ENCODE measurements at places on chromosomes 11 and 22. TPM values are rescaled to one million over a fixed set of nuclear protein-coding genes. Genes with fewer than 3 reads are reported as not detected.

- no peak for DNase-seq
These were observed 10.6 kb upstream of the DGKZ start for GRCh38 chr11:46336563-46337180.

LRRC74B gene
- polyA plus RNA-seq: not detected

DNA sequence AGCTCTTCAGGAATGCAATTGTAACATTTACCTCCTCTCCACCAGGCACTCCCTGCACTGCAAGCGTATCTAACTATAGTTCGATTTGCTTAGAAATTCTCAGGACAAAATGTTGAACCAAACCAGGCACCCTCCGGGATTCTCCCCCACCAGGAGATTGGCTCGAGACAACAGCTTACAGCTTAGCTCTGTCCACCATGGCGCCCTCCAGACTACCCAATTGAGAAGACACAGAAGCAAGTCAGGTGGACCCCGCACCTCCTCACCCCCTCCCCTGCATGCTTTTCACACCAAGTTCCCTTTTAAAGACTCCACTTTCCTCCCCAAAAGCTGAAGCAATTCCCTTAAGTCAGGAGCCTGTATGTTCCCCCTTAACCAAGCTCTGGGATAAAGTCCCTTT is 34.7 kb upstream of the RFPL3 start:
- DNase-seq: no peak

KBTBD3 gene
- 7.4 TPM for polyA plus RNA-seq

- no peak for DNase-seq
These were observed 832.3 kb downstream of the DLG2 start for GRCh38 chr11:84794663-84795443.

- DNase-seq: no peak
These were observed 268.9 kb downstream of the KIRREL3 start for GRCh38 chr11:126731576-126732142.

POU2AF1 gene
- not detected for polyA plus RNA-seq

GRCh38 chr11:76856571-76856970 is 4.1 kb upstream of the ACER3 start:
- DNase-seq: no peak

DNA sequence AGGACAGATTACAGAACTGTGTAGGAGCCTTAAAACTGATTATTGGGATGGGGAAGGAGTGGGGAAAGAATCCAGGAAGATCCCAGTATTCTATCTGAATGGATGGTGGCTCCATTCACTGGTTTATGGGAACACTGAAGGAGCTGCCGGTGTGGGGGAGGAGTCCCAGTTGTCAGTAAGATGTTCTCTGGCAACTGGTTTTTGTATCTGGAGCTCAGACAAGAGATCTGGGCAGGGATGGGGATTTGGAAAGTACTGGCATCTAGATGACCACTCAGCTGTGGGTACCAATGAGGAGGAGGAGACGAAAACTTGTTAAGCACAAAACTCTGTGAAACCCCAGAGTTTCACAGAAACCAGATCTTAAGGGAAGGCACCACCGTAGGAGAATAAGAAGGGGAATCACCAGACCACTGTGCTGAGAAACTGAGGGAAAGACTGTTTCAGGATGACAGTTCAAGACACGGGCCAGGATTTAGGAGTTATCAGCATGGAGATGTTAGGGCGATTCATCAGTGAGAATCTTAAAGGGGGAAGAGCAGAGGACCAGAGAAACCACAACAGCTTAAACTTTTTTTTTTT is 28.1 kb downstream of the LDLRAD3 start:
- no peak for DNase-seq

NOX4 gene
- polyA plus RNA-seq: 7.0 TPM

- DNase-seq: no peak
These were observed 56.8 kb downstream of the C22orf31 start for GRCh38 chr22:29004647-29005371.

- peak; percentile 76 for DNase-seq
These were observed 91.4 kb upstream of the BIRC3 start for GRCh38 chr11:102225689-102226568.

GRCh38 chr11:73387594-73388264 is 11.5 kb downstream of the RELT start:
- DNase-seq: no peak

DNA sequence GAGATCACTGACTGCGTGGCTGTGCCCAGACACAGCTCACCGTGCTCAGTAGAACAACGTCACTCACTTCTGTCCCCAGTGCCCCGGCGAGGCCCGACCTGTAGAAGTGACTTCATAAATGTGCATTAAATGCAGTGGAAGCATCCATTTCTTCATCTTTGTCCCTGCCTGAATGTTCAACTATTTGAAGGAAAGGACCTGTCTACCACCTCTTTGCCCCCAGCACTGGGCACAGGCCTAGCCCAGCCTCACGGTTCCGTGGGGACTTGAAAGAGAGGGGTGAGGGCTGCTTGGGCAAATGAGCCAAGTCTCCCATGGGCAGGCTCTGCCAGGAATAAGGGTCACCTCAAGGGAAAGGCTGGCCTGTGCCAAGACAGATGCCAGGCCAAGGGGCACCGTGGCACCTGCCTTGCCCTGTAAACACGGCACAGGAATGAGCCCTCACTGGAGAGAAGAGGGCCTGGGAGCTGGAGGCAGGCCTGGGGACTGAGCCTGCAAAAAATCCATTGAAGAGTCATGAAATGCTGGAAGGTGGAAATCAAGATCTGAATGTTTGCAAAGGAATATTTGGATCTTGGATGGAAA is 845.3 kb downstream of the BRD1 start:
- no peak for DNase-seq

GRCh38 chr11:105937331-105937730 is 84.7 kb downstream of the MSANTD4 start:
- peak; percentile 37 for DNase-seq

GRCh38 chr11:63993993-63994392 is 7.8 kb downstream of the OTUB1 start:
- DNase-seq: no peak

DEPDC7 gene
- polyA plus RNA-seq: 4.2 TPM

DNA sequence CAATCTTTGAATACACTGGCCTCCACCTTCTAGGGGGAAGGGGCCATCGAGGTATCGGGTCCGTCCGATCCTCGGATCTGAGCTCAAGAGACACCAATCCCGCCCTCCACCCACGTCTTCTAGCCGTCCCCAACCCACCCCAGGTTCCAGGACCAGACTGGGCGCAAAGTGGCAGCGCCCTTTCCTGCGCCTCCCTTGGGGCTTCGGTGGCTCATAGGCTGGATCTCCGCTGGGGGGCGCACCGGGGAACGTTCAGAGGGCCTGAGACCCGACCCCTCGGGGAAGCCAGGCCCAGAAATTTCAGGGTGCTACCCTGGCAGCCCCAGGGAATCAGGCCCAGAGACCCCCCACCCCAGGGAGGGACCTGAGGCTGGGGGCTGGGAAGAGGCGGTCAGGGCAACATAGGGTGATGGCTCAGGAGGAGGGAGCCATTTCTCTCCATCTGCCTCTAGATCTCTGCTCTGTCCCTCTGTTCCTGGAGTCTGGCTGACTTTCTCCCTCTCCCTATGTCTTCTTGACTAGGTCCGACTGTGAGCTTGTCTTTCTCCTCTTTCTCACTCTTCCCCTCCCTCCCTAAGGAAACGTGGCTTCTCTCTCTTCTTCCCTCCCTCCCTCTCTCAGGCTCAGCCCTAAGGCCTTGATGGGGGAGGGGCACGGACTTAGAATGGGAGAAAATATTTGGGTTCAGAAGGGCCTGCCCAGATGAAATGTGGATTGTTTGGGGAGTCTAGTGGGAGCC is 1.1 kb downstream of the CREB3L1 start:
- DNase-seq: no peak

DNA sequence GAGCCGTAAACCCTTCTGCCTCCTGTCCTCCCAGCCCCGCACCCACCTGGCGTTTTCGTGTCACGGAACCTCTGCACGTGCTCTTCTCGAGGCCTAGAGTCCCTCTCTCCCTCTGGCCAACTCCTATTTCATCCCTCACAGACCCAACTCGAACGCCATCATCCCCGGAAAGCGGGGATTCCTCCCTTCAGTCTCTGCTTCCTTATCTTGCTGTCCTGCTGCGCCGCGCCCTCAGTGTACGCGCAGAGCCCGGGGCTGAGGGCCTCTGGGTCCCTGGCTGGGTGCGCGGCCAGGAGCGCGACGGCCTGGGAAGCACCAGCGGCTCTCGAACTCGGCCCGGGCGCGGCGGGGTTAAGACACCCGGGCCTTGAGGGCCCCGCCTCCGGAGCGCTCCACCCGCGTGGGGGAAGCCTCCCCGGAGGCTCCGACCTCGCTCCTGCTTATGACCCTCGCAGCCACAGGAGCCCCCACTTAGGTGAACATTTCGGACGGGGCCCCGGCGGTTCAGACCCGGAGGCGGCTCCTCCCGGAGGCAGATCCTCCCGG is 398 bp upstream of the ATG16L2 start:
- no peak for DNase-seq

GLB1L3 gene
- polyA plus RNA-seq: not detected

DNA sequence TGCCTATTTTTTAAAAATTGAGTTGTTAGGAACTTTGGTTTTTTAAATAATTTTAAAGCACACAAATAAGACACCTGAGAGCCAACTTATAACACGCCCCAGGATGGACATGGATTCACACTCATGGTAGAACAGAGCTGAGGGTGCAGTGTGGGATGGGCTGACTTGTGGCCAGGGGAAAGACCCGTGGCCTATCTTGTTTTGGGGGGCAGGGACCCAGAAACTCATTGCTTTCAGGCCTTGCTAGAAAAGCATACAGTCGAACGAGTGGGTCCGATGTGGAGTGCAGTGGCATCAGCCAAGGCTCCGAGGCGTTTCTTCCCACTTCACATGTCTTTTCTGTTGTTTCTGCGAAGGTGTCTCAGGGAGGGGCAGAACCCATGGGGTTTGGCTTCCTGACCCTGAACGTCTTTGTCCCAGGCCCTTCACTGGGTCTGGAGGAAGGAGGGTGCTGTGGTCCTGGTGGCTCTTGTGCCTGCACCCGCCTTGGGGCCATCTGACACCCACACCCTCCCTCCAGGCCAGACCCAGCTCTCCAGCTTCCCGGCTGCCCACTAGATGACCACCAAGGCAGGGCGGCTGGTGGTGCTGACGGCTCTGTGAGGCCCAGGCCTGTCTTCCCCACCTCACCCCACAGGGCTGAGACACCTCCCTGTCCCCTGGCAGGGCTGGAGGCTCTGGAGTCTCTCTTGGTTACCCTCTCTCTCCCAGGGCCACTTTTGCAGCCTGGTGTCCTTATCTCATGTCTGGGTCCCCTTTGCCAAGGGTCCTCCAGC is 120.8 kb downstream of the KCNQ1 start:
- no peak for DNase-seq

OR6T1 gene
- not detected for polyA plus RNA-seq

CCDC89 gene
- polyA plus RNA-seq: 0.85 TPM

KCNJ11 gene
- polyA plus RNA-seq: not detected

GRCh38 chr11:16271258-16271657 is 85.1 kb downstream of the SOX6 start:
- DNase-seq: no peak

DNA sequence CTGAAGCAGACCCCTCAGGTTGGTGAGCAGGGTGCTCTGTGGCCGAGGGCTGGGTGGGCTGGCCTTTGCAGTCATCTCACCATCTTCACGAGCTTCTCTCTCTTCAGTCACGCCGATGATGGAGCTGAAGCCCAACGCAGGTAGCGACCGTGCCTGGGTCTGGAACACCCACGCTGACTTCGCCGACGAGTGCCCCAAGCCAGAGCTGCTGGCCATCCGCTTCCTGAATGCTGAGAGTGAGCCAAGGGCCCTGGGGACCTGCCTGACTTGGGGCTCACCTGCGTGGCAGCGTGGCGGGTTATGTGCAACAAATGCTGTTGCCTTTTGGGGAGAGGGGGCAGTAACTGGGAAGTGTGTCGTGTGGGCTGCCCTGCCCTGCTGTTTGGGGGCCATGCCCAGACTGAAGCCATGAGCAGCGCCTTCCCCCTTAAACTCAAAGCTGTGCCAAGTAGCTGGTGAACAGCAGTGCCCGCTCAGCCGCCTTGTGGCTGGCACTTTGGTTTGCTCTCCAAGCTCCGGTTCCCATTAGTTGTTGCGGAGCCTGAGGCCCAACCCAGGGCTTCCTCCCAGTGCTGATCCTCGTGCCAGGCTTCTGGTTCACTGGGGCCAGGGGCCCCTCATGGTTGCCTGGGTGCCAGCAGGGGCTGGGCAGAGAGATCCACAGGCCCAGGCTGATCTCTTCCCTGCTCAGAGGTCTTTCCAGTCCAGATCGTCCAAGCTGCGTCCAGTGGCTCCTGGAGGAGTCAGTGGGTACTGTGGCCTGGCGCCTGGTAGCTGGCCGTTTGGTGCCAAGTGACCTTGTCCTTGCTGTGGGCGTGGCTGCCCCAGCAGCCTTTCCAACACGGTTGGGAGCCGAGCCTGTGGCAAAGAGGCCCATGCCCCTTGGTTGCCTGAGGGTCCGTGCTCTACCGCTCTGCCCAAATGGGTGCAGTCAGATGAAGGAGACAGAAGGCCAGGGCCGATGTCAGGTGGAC is 6.1 kb upstream of the ZDHHC8 start:
- DNase-seq: no peak

DNA sequence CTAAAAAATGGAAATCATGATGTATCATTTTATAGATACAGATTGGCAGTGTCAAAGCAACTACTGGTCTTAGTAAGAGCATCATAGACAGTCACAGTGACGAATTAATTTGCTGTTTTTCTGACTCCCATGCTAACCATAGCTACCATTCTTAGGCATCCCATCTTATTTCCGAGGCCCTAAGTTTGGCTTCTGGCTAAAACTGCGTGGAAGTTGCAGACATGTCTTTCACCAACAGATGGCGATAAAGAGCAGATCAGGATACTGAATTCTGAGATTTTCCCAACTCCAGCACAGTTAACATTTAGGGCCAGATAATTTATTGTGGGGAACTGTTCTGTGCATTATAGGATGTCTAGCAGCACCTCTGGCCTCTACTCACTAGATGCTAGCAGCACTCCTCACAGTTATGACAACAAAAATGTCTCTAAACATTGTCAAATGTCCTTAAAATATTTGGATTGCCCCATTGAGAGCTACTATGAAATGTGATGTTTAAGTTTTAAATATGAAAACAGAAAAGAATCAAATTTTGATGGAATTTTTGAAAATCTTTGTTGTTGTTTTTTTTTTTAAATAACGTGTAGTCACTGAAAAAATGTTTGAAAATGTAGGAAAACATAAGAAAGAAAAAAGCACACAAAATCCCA is 16.3 kb downstream of the OR2AG2 start:
- no peak for DNase-seq

DNA sequence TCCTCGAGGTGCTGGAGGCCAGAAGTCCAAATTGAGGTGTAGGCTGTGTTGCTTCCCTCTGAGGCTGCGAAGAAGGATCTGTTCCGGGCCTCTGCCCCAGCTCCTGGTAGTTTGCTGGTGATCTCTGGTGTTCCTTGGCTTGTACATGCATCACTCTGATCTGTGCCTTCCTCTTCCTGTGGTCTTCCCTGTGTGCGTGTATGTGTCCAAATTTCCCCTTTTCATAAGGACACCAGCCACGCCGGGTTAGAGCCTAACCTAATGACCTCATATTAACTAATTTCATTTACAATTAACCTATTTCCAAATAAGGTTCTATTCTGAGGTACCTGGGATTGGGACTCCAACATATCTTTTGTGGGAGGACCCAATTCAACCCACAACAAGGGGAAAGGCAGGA is 21.5 kb downstream of the RIBC2 start:
- DNase-seq: no peak

CFAP300 gene
- polyA plus RNA-seq: 4.5 TPM

GRCh38 chr11:34403431-34403830 is 35.3 kb upstream of the CAT start:
- no peak for DNase-seq

SLC15A3 gene
- polyA plus RNA-seq: 14.1 TPM

- DNase-seq: no peak
These were observed 11.4 kb downstream of the CTSC start for GRCh38 chr11:88326099-88326498.

- DNase-seq: no peak
These were observed 555.8 kb downstream of the BUD13 start for GRCh38 chr11:116217006-116217405.

Measured in BJ (cell line).